CD4-positive, alpha-beta T cell treated with Interleukin-1 beta for 1 hour (primary cell): ENCODE measurements at places on chromosomes 6 and 20.

GRCh38 chr6:134094441-134094840, 42.0 kb upstream of the SLC2A12 start:
- DNase-seq: no peak

DNA sequence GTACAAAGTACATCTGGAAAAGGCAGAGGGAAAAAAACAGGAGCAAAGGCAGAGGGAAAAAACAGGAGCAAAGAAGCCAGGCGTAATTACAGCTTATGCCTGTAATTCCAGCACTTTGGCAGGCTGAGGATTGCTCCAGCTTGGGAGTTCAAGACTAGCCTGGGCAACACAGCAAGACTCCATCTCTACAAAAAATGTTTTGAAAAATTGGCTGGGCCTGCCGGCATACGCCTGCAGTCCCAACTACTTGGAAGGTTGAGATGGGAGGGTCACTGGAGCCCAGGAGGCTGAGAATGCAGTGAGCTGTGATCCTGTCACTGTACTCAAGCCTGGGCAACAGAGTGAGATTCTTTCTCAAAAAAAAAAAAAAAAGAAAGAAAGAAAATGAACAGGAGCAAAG, 19.0 kb upstream of the CBFA2T2 start:
- no peak for DNase-seq

DNA sequence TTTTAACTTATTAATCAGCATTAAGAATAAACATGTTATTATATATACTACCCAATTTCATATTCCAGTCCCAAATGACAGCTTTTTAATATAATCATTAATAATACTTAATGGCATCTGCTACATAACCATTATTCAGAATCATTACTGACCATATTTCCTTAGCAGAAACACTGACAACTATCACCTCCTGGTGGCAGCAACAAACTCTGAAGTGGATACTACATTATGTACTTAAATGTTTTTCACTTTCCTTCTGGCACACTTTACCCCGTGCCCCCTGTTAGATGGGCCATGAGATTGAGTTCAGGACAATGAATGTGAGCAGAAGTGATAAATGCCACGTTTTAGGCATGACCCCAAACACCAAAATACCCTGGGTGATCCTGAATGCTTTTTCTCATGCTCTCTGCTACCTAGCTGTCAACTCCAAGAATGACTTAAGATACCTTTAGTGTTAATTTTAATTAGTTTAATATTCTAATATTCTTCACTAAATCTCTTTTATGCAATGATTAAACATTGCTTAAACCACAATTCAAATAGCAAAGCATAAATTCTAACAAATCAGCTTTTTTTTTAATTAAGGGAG, 77.1 kb downstream of the LMBRD1 start:
- DNase-seq: no peak

DNA sequence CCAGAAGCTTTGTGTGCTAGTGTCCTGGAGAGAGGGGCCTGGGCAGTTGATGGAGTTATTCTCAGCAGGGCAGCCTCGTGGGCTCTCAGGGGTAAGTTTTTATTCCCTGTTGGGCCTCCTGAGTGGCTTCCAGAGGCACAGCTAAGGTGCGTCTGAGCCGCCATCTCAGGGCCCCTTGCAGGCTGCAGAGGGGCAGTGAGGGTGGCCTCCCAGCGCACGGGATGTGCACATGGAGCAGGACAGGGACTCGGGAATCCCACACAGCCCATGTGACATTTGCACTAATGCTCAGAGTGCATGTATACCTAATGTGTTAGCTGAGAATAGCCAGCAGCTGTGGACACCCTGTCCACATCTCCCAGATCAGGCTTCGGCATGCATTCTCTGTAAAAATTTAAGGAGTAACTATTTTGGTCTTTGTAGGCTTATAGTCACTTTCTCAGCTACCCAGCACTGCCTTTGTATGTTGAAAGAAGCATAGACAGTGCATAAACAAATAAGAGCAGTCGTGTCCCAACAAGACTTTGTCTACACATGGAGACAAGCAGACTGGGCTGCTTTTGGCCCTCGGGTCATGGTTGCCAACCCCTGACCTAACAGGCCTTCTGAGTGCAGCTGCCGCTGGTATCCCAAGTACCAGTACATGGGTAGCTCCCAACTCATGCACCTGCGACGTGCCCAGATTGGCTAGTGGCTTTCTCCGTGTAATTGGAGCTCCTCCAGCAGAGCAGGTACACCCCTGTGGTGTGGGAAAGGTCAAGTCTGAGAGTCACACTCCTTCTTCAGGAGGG, 18.6 kb upstream of the CST9L start:
- no peak for DNase-seq

- no peak for DNase-seq
Observed at GRCh38 chr6:43024436-43024835, 3.0 kb downstream of the RRP36 start.

- DNase-seq: no peak
Observed at GRCh38 chr20:8432435-8433148, 300.5 kb downstream of the PLCB1 start.

- DNase-seq: no peak
Observed at GRCh38 chr20:51803148-51803854, 980 bp upstream of the SALL4 start.
